ENCODE measurements at places on chromosomes 11 and 22.

GRCh38 chr11:72069787-72070251 is 10.5 kb downstream of the NUMA1 start:
- peak; percentile 69 for DNase-seq

DNA sequence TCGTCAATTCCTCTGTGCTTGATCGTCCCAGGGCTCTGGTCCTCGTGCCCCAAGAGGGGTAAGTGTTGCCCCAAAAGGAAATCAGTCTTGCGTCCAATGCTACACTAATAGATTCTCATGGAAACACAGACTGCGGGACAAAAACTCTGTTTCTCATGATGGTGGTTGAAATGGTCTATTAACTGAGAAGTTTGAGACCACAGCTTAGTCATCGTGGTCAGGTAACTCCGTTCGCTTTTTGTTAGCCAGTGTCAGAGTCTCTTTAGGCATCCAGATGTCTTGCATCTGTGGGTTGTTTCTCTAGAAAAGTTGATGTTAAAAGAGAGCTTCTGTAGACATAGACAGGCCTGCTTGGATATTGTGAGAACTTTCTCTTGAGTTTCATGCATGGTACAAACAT is 104.6 kb upstream of the SORL1-AS1 start:
- peak; percentile 22 for DNase-seq

GRCh38 chr22:43005106-43005505 is 9.8 kb downstream of the PACSIN2 start:
- no peak for DNase-seq

DNA sequence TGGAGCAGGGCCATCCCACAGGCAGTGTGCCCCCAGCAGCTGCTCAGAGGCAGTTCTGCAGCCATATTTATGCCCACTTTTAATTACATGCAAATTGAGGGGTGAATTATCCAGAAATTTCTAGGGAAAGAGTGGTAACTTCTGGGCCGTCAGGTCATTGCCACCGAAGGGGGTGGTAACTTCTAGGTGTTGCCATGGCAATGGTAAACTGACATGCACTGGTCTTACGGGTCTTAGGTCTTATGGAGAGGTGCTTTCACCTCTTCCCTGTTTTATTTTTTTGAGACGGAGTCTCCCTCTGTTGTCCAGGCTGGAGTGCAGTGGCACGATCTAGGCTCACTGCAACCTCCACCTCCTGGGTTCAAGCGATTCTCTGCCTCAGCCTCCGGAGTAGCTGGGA is 3.8 kb upstream of the TMEM134 start:
- DNase-seq, result no peak

DNA sequence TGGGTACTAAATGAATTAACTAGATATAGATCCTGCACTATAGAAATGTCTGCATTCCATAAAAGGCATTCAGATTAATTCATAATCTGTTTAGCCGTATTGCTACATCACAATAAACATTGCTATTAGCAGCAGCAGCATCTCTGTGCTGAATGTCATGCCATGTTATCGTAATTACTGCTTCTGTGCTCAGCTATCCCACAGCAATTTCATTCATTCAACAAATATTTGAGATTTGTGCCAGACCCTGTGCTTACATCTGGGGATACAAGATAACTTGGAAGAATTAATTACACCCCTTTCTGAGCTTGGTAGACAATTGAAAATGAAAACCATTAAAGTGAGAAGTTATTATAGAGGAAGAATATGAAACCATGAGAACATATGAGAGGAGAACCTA is 185.8 kb upstream of the C11orf87 start:
- no peak for DNase-seq

GRCh38 chr22:20238536-20238900 is 29.6 kb downstream of the RTN4R start:
- no peak for DNase-seq

DNA sequence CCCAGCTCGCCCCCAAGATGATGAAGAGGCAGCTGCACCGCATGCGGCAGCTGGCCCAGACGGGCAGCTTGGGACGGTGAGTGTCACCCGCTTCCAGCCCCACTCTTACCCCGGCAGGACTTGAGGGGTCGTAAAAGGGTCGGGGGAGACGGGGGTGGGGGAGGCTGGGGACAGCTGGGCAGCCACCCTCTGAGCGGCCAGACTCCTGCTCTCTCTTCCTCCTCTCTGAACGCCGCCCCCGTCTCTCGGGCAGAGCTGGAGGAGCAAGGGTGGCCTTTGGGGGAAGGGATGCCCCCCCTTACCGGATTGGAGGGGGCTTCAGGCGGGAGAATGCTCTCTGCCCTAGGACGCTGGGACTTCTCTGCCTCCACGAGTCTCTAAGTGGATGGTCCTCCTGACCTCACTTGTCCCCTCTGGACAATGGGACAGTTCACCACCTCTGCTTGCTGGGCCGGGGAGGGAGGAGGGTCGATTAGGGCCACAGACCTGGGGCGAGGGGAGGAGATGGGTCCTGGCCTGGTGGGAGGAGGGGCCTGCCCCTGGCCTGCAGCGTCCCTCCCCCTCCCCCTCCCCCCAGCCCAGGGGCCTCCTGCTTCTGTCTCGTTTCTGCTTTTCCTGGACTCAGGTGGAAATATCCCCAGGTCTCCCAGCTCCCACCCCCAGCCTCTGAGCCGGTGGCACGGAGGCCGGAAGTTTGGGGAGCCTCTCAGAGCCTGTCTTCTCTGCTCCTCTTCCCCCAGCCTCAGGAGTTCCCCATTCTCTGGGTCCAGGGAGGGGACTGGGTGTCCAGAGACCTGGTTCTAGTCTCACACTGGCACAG is 512 bp downstream of the SH3BP1 start:
- DNase-seq, result no peak

DNA sequence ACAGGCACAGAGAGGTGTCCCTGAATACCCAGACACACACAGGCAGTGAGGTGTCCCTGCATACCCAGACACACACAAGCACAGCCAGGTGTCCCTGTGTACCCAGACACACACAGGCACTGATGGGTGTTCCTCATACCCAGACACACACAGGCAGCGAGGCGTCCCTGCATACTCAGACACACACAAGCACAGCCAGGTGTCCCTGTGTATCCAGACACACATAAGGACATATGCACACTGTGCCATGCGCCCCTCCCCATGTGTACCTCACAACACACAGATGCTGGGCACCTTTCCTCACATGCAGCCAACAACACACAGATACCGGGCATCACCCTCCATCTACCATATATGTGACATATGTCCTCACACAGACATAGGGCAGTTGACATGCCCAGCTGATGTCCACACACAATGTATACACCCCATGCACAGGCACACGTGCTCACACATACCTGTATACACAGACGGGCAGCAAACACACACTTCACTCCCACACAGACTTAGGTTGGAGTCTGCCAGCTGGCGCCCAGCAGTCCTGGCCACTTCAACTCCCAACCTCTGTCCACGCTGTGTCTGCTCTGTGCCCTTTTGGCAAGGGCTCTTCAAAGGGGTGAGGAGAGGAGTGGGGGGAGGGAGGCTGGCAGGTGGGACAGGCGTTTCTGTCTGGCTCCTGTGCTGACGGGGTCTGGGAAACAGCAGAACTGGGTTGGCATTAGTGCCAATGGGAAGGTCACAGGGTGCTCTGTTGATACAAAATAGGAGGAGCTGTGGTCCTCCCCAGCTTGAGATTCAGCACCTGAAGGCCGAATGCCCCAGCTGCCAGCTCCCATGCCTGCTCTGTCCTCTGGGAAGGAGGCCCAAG is 69.4 kb upstream of the ALX4 start:
- no peak for DNase-seq

DNA sequence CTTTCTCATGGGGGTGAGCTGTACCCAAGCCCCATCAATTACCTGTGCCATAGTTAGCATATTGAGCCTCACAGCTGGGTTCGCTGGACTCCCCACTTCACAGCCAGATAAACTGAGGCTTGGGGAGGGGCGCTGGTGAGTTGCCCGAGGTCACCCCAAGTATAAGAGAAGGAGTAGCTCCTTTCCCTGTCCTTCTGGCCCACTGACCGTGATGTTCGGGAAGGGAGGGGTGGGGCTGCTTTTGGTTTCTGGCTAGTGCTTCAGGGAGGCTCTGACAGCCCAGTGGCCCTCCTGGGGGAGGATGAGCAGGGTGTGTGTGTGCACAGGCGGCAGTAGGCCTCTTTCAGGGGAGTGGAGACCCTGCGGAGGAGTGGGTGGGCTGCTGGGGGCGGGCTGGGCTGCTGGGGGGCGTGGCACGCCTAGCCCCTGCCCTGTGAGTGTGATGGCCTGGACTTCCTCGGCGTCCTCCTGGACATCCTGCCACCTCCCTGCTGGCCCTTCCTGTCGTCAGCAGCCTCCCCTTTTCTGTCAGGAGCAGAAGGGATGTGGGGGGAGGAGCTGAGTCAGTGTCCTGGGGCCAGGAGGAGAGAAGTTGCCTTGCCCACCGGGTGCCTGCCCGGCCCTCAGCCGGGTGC is 50.3 kb downstream of the TRIOBP start:
- DNase-seq, result no peak

GRCh38 chr11:46390331-46391171 is 1.0 kb downstream of the CHRM4 start:
- no peak for DNase-seq

DNA sequence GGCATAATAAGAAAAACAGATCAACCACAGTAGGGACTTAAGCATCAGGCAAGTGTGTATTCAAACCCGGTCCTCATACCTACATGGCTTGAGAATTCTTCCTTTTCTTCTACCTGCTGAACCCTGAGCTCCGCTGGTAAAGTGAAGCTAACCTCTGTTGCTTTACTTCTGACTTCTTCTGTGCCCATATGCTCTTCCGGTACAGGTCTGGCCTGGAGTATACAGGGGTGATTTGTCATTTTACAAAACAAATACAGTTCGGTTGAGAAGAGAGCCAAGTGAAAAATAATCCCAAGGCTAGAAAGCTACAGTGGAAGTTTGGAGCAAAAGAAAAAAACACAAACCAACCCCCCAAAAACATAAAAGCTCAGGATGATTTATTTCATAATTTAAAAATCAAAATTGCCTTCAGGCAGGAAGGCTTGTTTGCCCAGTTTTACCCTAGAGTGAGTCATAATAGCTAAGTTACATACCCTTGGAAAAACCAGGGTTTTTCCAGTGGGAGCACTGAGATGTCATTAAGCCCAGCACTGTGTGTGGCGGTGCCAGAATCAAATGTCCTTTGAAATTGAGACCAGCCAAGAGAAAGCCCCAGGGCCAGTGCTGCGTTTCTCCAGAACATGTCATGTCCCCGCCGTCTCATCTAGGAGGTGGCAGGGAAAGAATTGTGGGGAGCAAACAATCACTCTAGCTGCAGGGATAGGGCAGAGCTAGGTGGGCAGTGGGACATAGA is 305.5 kb upstream of the ISX start:
- peak; percentile 5 for DNase-seq

DNA sequence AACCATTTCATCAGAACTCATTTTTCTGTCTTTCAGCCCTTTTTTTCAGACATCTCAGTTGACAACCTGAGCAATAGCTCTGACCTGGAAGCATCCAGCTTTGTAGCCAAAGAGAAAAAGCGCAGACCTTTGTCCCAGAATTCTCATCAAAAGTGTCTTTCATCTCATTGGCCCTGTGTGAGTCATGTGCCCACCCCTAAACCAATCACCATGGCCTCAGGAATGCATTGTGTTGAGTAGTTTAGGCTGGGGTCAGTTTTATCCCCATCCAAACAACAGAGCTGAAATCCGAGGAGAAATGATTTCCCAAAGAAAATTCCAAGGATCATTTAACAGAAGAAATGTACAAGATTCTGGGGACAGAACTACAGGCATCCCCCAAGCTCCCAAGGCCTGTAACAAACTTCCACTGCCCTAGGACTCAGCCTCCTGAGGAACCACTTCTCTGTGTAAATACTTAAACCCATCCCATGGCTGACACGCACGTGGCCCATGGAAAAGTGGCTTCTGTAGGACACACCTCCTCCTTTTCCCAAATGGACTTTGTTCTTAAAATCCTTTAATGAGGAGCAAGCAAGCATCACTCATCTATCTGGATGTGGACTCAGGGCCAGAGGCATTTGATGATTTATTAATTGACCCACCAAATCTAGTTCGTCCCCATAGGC is 429.0 kb downstream of the SOX6 start:
- no peak for DNase-seq

GRCh38 chr11:48141475-48142122 is 75.0 kb upstream of the OR4B1 start:
- DNase-seq, result no peak

GRCh38 chr11:78620159-78620558 is 45.5 kb upstream of the NARS2 start:
- DNase-seq, result no peak

Measured in fibroblast of upper back skin (primary cell).